Fibroblast of skin of scalp (primary cell): ENCODE measurements at places on chromosomes 7 and 10.
A peak's percentile ranks its signal among the peaks of the same experiment; 100 is the strongest.

DNA sequence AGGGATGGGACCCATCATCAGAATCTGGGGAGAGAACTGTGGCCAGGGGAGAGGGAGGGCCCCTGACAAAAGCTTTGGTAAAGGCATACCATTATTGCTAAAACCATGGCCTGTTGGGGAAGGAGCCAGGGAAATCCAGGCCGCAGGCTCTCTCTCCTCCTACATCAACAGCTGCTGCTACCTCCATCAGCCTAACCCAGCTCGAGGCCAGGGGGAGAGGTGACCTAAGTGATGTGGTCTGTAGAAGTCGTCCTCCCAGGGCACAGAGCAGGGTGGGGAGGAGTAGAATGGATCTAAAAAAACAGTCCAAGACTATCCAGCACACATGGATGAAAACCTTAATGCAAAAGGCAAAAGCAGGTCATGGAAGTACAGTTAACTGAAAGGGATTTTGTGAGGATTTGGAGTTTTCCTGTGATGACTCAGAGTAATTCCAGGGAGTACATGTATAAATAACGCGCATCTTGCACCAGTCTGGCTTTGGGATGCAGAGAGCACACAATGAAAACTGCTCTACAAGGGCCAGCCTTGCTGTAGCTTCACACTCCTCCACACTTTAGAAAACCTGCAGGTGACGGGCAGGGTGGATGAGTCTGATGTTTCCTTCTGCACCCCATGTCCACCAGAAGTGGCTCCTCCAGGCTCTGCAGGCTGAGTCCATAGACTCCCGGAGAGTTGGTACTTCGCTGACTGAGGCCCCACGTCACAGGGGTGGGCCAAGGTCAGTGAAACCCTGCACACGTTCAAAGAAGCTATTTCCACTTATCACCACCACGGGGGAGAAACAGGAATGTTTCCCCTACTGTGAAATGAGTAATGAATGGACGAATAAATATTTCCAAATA is 38.5 kb upstream of the MSMB start:
- no peak for DNase-seq

DNA sequence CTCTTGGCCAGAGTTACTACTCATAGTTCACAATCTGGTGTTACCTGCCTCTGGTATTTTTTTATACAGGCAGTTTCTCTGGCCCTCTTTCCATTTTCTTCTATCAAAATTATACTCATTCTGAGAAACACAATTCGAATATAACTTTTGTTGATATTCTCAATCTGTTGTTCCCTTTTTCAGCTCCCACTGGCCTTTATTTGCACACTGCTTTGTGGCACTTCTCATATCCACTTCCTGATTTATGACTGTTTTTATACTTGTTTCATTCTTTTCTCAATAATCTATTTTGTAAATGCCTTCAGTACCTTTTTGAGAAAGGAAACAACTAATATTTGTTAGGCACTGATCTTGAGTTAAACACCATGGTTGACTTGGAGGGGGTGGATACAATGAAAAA is 93.8 kb upstream of the HDAC9 start:
- DNase-seq = no peak

DNA sequence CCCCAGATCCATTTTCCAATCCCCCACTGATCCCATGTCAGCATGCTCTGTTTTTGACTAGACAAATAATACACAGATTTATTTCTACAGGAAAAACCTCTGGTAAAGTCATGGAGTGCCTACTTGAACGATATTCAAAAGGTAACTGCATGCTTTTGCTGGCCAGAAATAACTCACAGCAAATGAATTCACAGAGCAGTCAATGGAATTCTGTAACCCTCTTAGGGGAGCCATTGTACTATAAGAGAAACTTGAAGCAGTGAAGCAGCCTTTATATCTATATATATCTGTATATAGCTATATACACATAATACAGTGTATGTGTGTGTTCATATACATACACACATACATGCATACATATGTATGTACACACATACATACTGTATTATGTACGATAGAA is 29.0 kb upstream of the MEOX2 start:
- no peak for DNase-seq

GRCh38 chr10:44278837-44279324 is 106.0 kb downstream of the CXCL12 start:
- no peak for DNase-seq

- DNase-seq = peak; percentile 11
Measured at GRCh38 chr7:867001-867405, 9.4 kb upstream of the GET4 start.

GRCh38 chr7:128167042-128167701 is 73.9 kb upstream of the LEP start:
- peak; percentile 46 for DNase-seq

DNA sequence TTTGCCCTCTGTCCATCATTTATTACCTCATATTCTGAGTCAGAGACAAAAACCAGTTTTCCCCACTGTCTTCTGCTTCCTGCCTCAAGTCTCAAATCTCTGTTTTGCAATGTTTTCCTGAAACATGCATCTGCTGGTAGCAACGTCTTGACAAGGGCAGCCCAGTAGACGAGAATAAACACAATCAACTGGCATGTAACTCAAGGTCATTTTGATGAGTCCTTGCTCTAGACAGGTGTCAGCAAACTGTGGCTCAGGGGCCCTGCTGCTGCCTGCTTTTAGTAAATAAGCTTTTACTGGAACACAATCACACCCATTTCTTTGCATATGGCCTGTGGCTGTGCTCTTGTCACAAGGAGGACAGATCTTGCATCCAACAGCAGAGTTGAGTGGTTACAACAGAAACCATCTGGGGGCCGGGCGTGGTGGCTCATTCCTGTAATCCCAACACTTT is 59.8 kb downstream of the ITIH5 start:
- DNase-seq = peak; percentile 29

- no peak for DNase-seq
Measured at GRCh38 chr10:114337510-114338462, 66.5 kb downstream of the AFAP1L2 start.

DNA sequence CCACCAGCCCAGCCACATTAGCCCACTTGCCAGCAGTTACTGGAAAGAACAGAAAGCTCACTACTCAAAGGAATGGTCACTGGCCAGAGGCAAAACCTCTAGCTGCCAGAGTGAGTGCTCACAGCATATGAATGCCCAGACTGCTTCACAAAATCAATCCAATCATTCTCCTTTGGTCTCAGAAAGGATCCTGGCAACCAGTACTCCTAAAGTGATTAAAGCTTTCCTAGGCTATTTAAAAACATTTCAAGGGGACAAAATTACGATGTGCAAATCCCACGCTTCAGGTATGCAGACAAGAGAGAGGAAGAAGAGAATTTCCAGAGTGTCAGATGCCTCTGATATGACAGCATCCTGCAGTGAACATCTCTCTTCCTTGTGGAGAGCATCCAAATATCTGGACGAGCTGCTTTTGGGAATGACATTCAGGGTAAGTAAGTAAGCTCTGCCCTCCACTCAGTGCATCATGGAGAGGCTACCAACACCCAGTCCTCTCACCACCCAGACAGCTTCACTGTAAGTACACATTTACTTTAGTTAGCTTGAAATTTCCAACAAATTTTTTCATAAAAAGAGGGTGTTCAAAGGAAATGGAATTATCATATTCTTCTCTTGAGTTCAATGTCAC is 25.1 kb downstream of the ICA1 start:
- no peak for DNase-seq

DNA sequence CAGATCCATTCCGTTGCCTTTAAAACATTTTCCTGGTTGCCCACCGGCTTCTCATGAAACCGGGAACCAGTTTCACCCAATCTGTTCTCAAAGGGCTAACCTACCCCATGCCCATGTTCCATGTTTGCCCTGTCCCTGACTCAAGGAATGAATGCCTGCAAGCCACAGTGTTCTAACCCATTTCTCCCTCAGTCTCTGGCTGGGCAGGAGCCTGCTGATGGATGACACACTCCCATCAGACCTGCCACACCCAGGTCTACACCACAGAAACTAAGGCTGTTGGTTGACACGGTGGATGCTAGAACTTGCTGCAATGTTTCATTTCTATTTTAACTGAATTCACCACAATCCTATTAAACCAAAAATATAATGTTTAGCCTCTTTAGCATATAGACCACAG is 15.6 kb downstream of the CLRN3 start:
- DNase-seq = no peak

GRCh38 chr10:1633783-1634182 is 103.5 kb downstream of the ADARB2 start:
- no peak for DNase-seq

DNA sequence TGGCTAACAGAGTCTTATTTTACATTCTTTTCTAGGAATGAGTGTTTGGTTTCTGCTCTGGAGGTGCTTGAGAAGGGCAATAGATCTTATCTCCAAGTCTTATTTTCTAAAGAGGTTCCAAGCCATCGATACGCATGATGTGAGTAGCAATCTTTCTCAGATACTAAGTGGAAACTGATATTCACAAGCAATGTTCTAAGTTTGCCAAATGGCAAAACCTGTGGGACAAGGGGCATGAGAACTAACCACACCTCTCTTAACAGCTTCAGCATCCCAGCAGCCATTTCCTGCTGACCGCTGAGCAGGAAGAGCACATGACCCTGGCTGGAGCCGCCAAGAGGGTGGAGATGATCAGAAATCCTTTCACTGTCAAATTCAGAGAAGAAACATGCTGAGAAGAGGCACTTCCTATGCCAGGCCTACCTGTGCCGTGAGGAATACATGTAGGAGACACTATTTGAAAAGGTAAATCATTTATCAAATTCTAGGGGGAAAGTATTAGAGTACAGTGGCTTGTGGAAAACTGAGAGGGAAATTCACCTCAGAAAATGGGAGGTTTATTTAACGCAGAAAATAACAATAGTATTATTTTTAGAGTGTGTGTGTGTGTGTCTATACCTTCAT is 35.2 kb downstream of the CCDC71L start:
- DNase-seq = no peak

DNA sequence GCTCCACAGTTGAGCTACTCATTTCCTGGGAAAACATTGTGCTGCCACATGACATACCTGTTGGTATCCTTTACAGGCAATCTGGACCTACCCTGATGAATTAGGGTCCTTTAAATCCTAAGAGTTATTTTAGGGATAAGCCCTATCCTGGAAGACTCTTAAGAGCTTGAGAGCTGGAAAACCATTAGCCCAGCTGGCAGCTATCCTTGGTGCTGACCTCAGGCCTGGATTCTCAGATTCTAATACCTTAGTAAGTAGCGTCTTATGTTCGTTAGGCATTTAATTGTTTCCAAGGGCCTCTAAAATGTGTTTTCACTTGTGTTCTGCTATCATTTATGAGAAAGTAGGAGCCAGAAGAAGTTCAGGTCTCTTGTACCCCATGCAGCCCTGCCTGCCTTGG is 93.0 kb upstream of the SORCS3 start:
- peak; percentile 16 for DNase-seq

- DNase-seq = peak; percentile 14
Measured at GRCh38 chr7:14717816-14718215, 184.7 kb downstream of the DGKB start.

- peak; percentile 33 for DNase-seq
Measured at GRCh38 chr10:69069090-69070042, 18.5 kb upstream of the SRGN start.

DNA sequence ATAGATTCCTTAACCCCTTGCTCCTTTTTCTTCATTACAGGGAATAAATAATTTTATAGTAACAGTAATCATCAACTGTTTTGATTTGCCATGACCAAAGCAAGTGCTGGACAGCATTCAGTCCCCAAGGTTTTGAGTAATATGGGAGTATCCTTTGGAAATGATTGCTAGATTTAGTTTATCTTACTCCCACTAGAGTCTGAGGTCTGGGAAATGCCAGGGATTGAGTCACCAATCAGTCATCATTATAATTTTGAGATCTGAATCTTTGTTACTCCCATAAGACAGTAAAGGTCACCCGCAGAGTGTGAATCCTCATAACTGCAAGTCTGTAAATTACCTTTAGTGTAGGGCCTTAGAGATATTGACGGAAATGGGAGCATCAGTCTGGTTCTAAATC is 133.7 kb upstream of the SEMA3E start:
- peak; percentile 7 for DNase-seq

GRCh38 chr10:132101529-132101928 is 35.8 kb downstream of the JAKMIP3 start:
- DNase-seq = no peak

DNA sequence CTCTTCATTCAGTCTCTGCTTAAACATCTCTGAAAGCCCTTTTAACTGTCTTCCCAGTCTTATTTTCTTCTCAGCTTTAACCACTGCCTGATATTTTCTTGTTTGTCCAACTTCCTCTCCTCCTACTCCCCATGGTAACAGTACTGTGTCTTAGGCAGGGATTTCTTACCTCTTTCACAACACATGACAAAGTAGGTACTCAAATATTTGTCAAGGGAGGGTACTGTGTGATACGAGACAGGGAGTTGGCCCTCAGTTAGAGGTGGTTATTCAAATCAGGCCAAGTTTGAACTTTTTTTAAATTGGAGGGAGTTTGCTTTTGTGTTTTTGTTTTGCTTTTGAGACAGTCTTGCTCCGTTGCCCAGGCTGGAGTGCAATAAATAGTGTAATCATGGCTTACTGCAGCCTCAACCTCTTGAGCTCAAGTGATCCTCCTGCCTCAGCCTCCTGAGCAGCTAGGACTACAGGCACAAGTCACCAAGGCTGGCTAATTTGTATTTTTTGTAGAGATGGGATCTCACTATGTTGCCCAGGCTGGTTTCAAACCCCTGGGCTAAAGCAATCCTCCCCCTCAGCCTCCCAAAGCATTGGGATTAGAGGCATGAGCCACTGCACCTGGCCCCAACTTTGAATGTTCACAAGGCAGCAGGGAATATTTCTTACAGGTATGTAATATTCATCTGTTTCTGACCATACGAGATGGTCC is 2.5 kb upstream of the KPNA7 start:
- DNase-seq = no peak

DNA sequence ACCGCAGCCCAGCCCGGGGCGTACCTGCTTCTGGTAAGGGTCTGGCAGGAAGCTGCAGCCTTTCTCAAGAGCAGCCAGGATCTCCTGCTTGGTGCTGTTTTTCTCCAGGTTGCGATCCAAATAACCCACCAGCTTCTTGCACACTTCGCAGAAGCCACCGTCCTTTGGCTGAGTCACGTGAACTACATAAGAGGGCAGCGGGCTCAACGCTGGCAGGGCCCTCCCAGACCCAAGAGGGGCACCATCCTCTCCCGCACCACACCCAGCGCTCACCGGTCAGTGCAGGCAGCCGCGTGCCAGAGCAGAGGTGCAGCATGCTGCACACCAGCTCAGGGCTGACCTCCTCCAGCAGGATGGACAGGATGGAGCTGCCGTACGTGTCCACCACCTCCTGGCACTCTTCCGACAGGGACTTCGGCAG is 31.6 kb downstream of the PSAP start:
- no peak for DNase-seq

DNA sequence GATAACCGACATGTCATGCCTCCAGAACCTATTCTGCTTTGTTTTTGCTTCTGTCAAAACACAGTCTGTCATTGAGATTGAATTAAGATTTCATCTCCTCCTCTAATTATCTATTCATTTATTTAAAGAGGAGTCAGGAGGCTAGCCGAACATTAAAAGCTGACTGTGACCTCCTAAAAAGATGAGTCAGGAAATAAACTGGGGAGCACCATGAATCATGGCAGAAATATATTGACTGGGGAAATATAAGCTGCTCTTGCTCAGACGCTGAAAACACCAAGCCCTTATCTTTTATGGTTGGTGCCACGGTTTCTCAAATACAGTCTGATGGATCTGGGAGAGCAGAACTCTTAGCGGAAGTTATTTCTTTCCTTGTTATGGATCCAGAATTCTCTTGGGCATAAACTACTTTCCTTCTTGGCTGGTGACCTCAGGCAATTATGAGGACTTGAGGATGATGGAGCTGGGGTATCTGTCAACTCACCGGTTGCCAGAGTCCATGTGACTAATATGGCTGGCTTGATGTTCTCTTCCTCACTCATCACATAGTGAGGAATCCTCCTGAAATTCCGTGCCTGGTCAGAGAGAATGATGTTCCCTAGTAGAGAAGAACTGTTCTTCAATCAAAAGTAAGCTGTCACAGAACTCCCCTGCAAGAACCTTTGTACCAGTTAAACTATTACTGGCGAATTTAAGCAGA is 307.6 kb upstream of the PHYHIPL start:
- peak; percentile 5 for DNase-seq
